ENCODE measurements at places on chromosomes 4 and X.
A peak's percentile ranks its signal among the peaks of the same experiment; 100 is the strongest.

- DNase-seq, result no peak
Measured at GRCh38 chrX:84189125-84189524, 1.1 kb upstream of the RPS6KA6 start.

DNA sequence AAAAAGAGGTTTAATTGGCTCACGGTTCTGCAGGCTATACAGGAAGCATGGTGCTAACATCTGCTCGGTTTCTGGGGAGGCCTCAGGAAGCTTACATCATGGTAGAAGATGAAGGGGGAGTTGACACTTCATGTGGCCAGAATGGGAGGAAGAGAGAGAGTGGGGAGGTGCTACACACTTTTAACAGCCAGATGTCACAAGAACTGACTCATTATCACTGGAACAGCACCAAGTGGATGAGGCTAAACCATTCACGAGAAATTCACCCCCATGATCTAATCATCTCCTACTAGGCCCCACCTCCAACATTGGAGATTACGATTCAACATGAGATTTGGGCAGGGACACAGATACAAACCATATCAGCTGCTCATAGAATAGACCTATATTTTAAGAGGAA lies 255.8 kb downstream of the OPHN1 start:
- no peak for DNase-seq

DNA sequence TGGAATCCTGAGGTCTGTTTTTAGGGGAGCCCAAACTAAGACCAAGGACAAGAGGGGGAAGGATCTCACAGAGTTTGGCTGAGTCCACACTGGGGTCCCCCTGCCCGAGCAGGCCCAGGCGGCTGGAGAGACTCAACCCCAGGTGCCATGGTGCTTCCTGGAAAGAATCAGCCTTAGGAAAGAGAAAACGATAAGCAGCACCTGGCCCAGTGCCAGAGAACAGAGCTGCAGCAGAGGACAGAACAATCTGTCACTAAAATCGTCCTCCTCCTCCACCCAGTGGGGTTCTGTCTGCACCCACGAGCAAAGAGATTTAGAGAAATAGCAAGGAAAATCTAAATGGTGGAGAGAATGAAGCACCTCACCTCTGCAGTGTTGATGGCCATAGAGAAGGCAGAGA lies 470.5 kb downstream of the BCOR start:
- DNase-seq, result no peak

DNA sequence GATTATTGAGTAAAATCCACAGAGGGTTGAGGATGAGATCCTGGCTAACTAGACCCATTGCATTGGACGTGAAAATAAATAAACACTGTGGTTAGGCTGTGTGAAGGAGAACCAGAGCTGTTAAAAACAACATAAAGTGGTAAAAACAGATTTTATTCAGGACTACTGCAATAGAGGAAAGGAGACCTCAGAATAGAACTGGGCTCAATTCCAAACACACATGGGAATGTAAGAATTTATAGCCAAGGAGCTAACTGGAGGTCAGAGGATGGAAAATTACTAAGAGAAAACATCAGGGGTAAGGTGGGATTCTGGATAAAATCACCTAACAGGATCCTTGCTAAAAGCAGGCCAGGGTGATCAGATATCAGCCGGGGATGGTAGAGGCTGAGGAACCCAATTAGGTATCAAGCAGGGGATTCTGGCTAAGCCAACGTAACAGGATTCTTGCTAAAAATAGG lies 112.4 kb downstream of the RNF150 start:
- DNase-seq, result no peak

DNA sequence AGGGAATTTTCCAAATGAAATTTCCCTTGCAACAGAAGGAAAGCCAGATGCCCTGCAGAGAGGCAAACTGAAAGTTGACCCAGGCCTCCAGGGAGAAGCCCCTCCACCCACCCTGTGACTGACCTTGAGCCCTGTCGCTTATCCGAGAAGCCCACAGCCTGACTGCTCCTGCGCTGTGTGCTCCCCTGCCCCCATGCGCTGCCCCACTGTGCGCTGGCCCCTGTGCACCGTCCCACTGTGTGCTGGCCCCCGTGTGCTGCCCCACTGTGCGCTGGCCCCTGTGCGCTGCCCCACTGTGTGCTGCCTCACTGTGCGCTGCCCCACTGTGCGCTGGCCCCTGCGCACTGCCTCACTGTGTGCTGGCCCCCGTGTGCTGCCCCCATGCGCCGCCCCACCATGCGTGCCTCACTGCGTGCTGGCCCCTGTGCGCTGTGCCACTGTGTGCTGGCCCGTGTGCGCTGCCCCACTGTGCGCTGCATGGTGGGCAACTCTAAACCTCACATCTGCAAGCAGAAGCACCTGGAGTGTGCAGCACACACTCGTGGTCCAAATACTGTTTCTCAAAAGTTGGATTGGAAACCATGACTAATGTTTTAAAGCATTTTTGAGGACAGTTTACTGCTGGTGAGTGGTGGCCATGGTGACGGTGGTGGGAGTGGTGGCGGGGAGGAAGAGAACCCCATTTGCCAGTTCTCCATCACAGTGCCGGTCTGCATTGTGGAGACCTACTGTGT lies 8.3 kb upstream of the GRPEL1 start:
- DNase-seq, result no peak

- DNase-seq, result no peak
Measured at GRCh38 chr4:148633720-148634119, 191.5 kb upstream of the NR3C2 start.

GRCh38 chr4:186792728-186793366 lies 69.2 kb upstream of the FAT1 start:
- DNase-seq, result no peak

DNA sequence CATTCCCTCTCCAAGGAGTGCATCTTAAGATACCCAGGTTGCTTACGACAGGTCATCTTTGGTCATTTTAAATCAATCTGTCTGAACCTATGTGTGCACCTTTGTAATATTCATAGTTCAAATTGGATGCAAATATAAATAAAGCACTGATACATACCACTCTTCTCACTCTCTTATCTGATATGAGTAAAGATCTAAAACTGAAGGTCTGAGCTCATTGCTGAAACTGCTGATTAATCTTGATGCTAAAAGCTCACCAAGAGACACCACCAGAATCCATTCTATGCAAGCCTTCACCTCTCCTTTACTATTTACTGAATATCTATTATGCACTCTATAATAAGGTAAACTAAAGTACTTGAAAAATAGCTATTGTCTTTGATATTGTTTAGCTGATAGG lies 16.6 kb downstream of the HSD17B13 start:
- no peak for DNase-seq

- no peak for DNase-seq
Measured at GRCh38 chr4:51884055-51884454, 41.1 kb downstream of the DCUN1D4 start.

DNA sequence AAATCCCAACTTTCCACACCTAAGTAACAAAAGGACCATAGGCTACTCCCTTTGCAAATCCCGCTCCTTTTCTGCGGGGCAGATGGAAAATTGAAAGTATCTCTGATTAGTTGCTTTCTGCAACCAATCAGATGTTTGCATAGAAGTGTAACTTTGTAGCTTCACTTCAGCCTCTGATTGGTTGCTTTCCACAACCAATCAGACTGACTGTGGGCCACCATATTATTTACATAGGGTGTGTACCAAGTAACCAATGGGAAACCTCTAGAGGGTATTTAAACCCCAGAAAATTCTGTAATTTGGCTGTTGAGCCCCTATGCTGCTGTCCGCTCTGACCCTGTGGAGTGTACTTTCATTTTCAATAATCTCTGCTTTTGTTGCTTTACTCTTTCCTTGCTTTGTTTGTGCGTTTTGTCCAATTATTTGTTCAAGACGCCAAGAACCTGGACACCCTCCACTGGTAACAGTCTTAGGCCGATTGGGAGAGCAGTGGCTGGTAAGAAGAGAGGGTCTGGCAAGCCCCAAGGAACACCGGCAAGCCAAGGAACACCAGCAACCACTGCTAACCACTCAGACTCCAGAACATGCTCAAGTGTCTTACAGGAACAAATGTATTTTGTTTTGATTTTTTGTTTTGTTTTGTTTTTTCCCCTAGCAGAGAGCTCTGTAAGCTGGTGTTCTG lies 125.5 kb upstream of the MAP3K15 start:
- DNase-seq, result no peak

DNA sequence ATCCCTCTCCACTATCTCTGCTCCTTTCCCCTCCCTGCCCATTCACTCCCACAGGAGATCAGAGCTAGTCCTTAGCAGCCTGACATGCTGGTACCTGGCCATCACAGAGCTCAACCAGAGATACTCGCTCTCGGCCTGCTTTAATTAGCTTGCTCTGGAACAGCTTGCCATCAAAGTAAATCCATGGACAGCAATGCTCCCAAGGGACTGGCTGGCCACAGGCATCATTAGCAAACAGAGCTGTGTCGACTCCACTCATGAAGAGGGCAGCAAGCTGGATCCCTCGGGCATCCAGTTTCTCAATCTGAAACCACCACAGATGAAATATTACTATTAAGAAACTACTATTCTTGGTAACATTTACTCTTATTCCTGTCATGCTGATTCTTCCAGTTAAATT lies 43.4 kb upstream of the PHF8 start:
- no peak for DNase-seq

GRCh38 chr4:69060651-69061308 lies 35.5 kb upstream of the UGT2B7 start:
- no peak for DNase-seq

- no peak for DNase-seq
Measured at GRCh38 chrX:53458082-53458481, 23.9 kb upstream of the HSD17B10 start.

DNA sequence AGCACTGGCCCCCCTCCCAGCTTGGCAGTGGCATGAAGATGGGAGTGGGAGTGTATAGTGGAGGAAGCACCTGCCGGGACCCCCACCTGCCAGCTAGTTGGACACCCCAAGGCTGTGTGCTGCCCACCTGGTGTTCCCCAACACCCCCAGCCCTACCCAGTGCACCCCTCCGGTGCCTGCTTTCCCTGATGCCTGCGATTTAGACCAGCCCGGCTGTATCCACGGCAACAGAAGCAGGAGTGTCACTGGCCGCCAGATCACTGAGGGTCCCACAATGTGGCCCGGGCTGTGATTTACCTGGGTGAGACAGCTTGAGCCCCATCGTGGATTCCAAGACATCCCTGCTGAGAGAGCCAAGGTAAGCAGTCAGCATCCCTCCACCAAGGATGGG lies 533 bp downstream of the GPR173 start:
- DNase-seq, result no peak

- peak; percentile 26 for DNase-seq
Measured at GRCh38 chr4:183905081-183905592, at the start of gene STOX2. Gene STOX2, plus strand, starts transcription at chr4:183905307. Its CDS starts 1,484 bp downstream, at chr4:183906791.

DNA sequence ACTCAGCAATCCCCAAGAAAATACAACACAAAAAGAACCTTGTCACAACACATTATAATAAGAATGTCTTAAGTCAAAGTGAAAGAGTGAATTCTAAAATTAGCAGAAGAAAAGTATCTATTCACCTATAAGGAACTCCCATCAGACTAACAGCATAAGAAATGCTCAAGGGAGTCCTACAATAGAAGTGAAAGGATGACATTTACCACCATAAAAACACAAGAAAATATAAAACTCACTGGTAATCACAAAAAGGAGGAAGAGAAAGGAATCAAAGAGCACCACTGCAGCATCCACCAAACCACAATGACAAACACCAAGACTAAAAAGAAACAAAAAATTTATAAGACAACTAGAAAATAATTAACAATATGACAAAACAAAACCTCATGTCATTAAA lies 257.0 kb upstream of the AGTR2 start:
- no peak for DNase-seq

GRCh38 chr4:38062088-38062775 lies 102.0 kb downstream of the PTTG2 start:
- peak; percentile 66 for DNase-seq

DNA sequence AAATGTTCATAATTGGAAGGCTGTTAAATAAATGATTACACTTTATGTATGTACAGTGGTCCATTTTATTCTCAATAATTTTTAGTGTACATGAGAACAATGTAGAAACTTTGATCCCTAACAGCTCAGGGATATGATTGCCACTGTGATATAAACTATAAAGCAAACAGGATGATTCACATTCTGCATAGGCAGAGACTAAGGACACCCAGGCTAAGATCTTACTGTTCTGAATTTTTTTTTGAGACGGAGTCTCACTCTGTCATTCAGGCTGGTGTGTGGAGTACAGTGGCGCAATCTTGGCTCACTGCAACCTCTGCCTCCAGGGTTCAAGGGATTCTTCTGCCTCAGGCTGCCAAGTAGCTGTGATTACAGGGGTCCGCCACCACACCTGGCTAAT lies 186.6 kb downstream of the PDGFC start:
- no peak for DNase-seq
